ENCODE measurements at places on chromosomes 4 and X.

DNA sequence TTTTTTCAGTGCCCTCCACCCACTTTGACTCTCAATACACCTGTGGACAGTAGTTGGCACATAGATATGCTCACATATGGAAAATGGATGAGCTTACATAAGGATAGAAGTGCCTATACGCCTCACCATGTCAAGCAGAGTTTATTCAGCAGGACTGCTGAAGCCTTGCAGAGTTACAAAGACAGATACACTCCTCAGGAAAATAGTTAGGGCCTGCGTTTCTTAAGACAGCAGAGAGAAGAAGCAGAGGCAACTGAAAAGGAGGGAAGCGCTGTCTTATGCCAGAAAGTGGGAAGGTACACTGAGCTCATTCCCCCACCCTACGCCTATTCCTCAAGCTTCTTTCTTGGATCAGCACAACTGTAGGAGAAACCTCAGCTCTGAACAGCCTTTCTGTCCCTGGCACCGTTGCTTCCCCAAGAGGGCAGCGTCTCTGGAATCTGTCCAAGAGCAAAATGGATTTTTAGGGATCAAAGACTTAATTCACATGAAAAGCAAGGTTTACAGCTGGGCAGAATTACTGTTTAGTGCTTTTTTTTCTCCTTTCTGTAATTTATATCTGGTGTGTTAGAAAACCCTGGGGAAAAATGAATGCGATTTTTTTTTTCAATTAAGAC is 37.3 kb upstream of the MBTPS2 start:
- no peak for DNase-seq

GRCh38 chrX:10579112-10580011 is 41.0 kb downstream of the MID1 start:
- DNase-seq, result no peak

GRCh38 chr4:108635070-108635655 is 14.8 kb downstream of the RPL34 start:
- no peak for DNase-seq

DNA sequence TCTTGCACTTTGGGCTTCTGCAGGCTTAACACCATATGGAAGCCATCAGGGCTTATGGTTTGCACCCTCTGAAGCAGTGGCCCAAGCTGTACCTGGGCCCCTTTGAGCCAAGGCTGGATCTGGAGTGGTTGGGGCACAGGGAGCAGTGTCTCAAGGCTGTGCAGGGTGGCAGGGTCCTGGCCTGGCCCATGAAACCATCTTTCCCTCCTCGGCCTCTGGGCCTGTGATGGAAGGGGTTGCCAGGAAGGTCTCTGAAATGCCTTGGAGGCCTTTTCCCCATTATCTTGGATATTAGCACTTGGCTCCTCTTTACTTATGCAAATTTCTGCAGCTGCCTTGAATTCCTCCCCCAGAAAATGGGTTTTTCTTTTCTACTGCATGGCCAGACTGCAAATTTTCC is 134.7 kb upstream of the USP9X start:
- DNase-seq, result no peak

- no peak for DNase-seq
Observed at GRCh38 chrX:42128020-42128419, 204.7 kb upstream of the CASK start.

Data from activated CD8-positive, alpha-beta memory T cell treated with anti-CD3 and anti-CD28 coated beads for 24 hours (primary cell).